ENCODE measurements at places on chromosomes 13 and 19.

GRCh38 chr19:4754248-4754647, 30.6 kb upstream of the DPP9 start:
- DNase-seq, result no peak

GRCh38 chr19:46984077-46985010, 35.3 kb upstream of the NPAS1 start:
- DNase-seq, result no peak

GRCh38 chr13:48682436-48682835, 28.7 kb downstream of the CYSLTR2 start:
- no peak for DNase-seq

GRCh38 chr13:41699759-41700158, 242.4 kb downstream of the RGCC start:
- DNase-seq, result no peak

DNA sequence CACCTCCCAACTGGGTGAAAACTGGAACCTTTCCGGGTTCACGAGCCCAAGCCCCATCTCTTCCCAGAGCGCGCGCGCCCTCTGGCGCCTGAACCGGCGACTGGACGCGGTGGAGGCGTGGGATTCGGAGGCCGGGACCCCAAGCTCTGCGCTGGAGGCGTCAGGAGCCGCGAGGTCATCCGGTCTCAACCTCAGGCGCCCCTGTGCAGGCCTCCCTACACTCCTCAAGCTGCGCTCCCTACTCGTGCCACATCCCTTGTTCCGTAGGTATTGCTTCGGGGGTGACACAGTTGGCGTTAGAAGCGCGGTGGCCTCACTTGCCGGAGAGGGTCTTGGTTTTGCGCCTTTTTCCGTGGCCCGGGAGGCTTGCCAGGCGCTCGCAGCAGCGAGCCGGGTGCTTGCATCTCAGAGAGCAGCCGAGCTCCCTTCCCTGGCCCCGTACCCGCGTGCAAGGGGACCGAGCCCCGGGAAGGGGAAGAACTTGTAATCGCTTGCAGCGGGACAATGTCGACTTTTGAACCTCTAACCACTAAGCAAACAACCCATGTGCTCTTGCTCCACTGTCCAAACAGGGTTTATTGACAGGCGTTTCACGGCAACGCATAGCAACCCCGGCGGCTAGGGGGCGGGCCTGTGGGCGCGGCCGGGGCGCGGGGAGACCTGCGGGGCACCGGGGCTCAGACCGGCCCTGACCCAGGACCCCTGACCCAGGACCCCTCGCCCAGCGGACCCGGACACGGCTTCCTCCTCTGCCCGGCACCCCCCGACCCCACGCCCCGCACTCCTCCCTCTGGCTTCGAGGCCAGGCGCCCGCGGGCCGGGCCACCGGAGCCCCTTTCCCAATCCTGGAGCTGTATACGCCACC, 8.5 kb downstream of the CDX2 start:
- no peak for DNase-seq

GRCh38 chr13:40271931-40272775, 394.3 kb downstream of the FOXO1 start:
- no peak for DNase-seq

GRCh38 chr13:21458451-21458812, 671 bp downstream of the ZDHHC20 start:
- DNase-seq, result no peak
